ENCODE measurements at places on chromosomes 4 and X.

DNA sequence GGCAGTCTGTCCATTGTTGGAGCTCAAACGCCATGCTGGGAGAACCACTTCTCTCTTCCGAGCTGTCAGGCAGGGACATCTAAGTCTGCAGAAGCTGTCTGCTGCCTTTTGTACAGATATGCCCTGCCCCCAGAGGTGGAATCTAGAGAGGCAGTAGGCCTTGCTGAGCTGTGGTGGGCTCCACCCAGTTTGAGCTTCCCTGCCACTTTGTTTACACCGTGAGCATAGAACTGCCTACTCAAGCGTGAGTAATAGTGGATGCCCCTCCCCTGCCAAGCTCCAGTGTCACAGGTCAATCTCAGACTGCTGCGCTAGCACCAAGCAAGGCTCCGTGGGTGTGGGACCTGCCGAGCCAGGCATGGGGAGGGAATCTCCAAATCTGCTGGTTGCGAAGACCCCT, 145.7 kb downstream of the VSIG4 start:
- no peak for DNase-seq

DNA sequence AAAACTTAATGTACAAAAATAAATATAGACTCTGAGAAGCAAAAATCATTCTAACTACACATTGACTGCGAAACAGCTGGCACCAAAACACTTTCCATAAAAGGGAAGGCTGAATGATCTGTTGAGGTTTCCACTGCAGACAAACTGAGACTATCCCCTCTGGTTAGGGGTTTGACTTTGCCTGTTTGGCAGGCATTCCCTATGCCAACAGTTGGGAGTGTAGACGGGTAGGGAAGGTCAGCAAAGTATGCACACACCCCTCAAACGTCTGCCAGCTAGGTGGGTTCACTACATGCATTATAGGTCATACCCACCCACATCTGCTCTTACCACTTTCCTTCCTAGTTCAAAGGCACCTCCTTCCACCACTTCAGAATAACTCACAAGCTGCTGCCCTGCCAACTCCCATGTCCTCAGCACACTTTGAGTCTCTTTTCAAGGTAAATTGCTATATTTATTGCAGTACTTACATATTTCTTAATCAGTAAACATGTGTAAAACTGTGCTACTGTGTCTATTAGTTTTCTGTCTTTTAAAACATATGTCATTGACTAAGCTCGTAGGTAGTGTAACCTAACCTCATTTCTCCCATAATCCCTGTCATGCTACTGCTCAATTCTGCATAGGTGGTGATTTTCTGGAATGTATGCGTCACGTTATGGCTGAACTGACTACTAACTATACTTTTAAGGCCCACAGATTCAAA, 12.4 kb downstream of the CTSO start:
- no peak for DNase-seq

- no peak for DNase-seq
These were observed 39.6 kb downstream of the FNIP2 start for GRCh38 chr4:158808399-158808798.

DNA sequence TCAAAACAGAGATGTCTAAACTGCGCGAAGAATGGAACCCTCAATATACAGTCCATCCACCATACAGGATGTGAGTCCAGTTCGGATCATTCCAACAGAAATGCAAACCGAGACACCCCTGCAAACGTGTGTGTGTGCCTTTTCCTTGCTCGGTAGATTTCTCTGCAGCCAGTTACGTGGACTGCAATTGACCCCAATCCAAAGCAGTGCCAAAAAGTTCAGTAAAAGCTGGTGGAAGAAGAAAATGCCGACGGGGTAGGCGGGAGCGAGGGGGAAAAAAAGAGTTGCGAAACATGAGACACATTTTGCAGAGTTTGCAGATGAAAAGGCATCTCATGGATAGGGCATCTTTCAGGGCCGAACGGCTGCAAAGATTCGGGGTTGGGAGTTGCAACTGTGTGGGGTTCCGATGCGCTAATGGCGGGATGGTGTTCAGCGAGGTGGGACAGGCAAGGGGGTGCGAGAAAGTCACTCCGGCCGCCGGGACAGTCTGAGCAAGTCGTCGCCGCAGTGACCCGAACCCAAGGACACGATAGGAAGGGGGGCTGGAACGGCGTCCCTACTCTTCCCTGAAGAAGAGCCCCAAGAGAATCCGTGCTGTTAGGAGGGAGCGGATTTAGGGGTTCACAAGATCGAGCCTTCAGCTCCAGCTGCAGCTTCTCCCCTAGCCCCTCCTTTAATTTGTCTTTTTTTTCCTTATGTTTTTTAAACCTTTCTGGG, 3.8 kb downstream of the PHOX2B start:
- no peak for DNase-seq

- DNase-seq = no peak
These were observed 72.9 kb downstream of the ADAMTS3 start for GRCh38 chr4:72496119-72496518.

GRCh38 chr4:165580351-165580905, 201.6 kb downstream of the CPE start:
- DNase-seq = peak; percentile 41

DNA sequence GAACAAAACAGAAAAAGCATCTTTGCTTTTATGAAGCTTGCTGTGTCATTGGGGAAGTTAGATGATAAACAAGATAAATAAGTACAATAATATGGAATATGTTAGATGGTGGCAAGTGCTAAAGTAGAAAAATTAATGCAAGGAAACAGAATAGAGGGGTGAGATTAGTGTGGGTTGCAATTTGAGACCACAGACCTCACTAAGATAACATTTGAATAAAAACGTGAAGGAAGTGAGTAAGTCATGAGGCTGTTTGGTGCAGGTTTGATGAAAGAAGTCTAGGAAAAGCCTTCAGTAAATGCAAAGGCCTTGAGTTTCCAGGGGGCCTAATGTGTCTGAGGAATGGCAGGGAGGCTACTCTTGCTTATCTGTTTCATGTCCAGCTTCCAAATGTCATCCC, 102.5 kb downstream of the CFAP299 start:
- no peak for DNase-seq

DNA sequence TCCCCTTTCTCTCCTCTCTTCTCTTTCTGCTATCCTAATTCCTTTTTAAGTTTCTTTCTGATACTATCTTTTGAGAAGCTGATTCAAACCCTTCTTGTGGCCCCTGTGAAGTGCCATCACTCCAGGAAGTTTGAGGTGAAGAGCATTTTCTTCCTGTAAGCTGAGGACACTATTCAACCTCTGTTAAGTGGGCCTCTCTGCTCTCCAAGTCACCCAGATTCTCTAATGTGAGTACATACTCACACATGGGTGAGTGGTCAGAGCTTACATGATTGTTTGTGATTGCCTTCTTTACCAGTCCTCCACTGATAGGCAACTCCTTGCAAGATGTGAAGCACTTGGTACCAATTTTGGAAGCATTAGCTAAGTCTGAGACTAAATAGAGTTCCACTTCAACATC, 18.4 kb upstream of the SMIM10L2A start:
- DNase-seq = no peak

- DNase-seq = no peak
These were observed 103.0 kb upstream of the ENPP6 start for GRCh38 chr4:184320631-184321030.

Data from BJ (cell line).